HEK293T (cell line): ENCODE measurements at places on chromosomes 5 and 9.

DNA sequence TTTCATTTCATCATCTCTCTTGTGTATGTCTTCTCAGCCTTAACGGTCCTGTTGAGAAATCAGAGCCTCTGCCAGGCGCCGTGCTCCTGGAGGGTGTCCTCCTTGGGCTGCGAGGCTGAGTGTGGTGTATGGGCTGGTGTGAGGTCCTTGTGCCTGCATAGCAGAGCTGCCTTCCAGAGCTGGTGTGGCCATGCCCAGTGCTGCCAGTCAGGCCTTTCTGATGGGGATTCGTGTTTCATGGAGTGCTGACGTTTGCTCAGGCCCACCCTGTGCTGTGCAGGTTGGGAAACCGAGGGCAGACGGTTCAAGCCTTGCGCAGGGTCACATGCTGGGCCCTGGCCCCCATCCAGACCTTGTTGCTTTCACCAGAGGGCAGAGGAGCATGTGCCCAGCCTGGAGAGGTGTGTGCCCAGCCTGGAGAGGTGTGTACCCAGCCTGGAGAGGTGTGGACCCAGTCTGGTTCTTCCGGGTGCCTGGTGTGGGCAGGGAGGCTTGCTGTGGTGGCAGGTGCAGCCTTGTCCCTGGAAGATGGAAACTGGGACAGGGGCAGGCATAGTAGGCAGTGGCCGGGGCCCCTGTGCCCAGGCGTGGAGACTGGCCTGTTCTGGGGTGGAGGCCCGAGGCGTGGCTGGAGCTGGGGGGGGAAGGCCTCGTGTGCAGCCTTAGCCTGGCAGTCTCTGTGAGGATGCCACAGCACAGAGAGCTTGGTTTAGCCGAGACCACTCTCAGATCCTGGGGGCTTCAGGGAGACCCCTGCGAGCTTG is 84.0 kb downstream of the RXRA start:
- no peak for DNase-seq

DNA sequence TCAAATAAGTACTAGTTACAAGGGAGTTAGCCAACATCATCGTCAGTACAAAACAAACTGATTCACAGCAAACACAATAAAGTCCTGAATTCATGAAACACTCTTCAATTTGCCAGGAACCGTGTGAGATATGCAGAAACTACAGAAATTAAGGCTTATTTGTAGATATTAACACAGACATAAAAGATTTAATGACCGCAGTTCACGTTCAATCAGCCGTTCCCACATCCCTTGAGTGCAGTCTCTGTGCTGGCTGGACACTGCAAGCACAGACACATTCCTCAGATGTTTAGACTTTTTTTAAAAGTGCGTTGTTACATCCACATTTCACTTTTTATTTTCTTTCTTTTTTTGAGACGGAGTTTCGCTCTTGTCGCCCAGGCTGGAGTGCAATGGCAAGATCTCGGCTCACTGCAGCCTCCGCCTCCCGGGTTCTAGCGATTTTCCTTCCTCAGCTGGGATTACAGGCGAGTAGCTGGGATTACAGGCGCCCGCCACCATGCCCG is 566 bp upstream of the CEP78 start:
- DNase-seq = no peak

GRCh38 chr9:127867356-127868277 is 9.9 kb downstream of the AK1 start:
- DNase-seq = no peak

- DNase-seq = no peak
Measured at GRCh38 chr5:141997358-141997960, 15.4 kb downstream of the GNPDA1 start.

DNA sequence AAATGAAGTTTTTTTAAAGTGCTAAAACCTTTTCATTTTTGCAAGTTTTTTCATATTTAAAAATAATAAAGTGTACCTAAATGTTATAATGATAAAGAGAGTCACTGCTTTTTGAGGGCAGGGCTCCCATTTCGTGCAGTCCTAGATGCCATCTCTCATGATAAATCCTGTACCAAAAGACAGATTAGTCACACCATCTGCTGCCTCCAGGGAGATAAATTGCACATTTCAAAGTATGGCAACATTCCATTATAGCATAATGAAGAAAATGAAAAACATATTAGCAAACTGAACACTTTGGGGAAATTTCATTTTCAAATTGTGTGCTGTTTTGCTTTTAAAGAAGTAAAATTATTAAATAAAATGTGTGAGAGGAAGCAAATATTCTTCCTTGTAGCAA is 257.2 kb downstream of the KIAA0825 start:
- DNase-seq = no peak

DNA sequence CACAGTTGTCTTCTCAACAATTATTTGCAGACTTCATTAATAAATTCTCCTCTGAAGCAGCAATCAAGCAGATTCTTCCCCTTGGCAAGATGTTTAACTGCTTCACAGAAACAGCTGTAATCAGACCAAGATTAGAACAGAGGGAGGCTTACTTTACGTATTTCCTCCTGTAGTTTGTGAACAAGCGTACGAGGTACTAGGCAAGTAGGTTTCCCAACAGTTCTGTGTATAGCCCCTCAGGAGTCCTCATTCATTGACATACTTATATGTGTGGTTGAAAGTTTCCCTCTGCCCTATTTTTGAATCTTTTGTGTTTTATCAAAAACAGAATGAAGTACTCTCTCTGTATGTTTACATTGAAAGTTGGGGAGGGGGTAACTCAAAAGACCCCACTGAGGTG is 128.0 kb downstream of the SPATA31D1 start:
- no peak for DNase-seq

- no peak for DNase-seq
Measured at GRCh38 chr5:122154910-122155309, 25.6 kb downstream of the ZNF474 start.

DNA sequence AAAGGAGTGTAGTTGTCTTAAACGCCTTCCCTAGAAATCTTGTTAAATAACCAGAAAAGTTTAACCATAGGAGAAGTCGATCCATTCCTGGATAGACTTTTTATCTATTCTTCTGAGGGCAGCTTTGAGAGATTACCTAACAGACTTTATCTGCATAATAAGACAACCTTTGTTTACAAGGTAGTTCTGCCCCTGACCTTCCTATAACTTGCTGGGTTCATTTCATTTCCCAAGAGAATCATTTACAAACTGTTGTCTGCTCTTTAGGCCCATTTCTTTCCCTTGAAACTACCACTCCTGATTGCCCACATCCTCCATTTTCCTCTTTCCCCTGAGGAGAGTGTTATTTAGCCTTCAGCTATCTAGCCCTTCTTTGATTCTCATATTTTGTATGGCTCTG is 65.9 kb upstream of the VPS13A start:
- DNase-seq = no peak

- no peak for DNase-seq
Measured at GRCh38 chr5:140794595-140795258, at the start of gene PCDHA2. Gene PCDHA2 (plus strand): TSS chr5:140794852.

DNA sequence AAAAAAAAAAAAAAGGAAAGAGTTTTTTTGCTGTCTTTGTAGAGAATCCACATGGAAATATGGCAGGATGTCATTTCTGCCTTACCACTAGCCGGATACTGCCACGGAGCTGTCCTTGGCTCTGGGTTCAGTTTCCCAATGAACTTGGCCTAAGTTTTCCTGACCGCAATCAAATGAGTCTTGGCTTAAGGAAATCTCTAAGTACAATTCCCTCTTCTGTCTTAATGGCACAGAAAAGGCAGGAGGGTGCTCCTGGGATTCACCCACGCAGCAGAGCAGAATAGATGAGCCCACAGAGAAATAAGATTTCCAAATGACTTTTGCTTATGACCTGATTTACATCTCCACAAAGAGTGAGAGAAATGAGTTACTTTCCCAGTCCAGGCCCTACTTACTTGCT is 284.0 kb upstream of the VLDLR start:
- DNase-seq = no peak

GRCh38 chr9:97900738-97901565 is 21.3 kb downstream of the TRMO start:
- DNase-seq = peak; percentile 64

DNA sequence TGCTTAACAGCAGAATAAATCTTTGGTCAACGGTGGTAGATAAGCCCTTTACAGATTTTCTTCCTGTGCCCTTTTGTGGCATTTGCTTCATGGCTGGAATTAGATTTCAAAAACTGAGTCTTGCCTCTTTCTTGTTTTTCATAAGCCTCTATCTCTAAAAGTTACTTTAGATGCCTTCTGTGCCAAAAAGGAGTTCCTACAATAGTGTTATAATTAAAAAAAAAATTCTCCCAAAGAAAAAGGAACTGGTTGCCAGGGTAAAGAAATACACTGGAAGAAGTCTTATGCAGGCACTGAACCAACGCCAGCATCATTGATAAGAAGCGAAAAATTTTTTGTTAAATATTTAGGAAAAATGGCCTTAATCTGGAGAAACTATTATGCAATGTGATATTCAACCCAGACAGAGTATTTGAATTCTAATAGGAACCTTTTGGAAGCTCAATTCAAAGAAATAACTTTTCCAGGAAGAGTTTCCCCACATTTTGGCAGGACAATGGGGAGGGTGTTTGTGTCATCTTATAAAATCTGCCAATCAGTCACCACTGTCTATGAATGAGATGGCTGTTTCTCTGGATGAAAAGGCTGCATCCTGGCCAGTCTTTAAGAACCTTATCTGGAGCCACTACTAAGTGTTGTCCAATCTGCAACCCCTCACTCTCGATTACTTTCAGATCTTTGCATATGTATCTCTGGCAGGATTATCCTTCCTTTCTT is 608.1 kb downstream of the PDE4D start:
- DNase-seq = no peak

DNA sequence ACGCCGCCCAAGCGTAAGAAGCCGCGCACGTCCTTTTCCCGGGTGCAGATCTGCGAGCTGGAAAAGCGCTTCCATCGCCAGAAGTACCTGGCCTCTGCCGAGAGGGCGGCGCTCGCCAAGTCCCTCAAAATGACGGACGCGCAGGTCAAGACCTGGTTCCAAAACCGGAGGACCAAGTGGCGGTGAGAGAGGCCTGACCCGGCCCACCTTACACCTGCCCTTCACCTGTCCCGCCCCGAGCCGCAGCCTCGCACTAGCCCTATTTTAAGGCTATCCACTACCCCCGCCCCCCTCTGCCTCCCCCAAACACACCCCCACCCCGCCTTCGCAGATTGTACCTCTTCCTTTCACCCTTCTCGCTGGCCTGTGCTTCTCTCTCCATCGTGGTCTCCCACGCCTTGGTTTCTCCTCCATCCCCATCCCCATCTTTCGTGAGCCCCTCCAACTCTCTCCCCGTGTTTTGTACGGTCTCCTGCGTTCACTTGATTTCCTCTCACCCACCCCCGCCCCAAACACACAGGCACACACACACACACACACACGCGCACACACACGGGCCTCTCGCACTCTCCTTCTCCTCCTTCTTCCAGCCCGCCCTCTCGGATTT is 1.3 kb downstream of the TLX3 start:
- DNase-seq = no peak

DNA sequence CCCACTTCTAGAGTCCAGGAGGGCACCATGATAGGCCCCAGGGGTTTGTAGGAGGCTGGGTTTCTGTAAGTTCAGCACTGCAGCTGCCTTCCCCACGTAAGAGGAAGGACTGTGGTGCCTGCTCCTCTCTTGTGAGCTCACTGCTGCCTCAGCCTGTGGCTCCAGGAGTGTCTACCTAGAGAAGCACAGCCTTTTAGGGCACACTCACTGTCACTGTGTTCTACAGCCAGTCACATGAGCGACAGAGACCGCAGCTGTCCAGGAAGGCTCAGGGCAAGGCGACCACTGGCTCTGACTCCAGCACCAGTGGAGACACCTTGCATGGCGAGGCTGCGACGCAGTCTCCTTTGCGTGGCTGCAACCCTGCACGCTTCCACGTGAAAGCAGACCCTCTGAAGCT is 72.8 kb downstream of the OTULIN start:
- DNase-seq = no peak

DNA sequence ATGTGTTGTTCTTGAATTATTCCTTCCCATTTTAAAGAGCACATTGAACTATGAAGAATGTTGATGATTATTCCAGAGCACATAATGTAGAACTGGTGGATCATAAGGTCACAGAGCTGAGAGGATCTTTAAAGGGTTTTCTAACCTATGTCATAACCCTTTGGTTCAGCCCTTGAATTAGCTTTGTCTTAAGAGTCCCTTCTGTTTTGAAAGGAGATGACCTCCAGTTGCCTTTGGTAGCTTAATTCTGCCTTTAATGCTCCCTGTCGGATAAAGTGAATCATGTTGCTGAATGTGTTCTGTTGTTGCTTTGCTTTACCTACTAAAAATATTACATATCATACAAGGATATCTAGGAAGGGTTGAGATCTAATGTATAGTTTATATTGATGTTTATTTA is 99.1 kb upstream of the PRRC1 start:
- no peak for DNase-seq

DNA sequence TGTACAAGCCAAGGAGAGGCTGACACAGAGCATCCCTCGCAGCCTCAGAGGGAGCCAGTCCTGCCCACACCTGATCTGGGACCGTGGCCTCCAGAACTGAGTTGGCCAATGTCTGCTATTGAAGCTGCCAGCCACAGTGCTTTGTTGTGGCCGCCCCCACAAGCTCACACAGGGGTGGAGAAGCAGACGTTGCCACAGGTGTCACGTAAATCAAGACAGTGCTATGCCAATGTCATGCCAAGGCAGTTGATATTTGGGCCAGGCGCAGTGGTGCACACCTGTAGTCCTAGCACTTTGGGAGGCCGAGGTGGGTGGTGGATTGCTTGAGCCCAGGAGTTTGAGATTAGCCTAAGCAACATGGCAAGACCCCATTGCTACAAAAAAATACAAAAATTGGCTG is 17.3 kb upstream of the TERT start:
- DNase-seq = no peak

DNA sequence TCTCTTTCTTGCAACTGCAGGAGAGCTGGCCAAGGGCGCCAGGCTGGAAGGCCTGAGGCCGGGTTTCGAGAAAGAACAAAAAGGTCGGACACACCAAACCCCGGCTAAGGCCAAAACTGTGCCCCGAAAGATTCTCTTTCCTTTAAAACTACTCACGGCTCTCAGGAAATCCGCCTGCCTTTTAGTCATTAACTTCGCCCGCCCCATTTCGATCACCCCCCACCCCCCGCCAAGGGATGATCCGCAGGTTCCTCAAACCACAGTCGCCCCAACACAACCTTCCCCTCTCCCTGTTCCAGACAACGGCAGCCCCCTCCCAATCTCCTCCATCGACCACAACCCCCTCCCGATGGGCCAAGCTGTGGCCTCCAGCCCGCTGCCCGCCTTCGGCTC is 536 bp downstream of the FEM1C start:
- no peak for DNase-seq

- peak; percentile 41 for DNase-seq
Measured at GRCh38 chr9:82957529-82958379, 105.2 kb downstream of the RASEF start.

GRCh38 chr9:101311758-101312420 is 72.9 kb downstream of the BAAT start:
- peak; percentile 36 for DNase-seq

DNA sequence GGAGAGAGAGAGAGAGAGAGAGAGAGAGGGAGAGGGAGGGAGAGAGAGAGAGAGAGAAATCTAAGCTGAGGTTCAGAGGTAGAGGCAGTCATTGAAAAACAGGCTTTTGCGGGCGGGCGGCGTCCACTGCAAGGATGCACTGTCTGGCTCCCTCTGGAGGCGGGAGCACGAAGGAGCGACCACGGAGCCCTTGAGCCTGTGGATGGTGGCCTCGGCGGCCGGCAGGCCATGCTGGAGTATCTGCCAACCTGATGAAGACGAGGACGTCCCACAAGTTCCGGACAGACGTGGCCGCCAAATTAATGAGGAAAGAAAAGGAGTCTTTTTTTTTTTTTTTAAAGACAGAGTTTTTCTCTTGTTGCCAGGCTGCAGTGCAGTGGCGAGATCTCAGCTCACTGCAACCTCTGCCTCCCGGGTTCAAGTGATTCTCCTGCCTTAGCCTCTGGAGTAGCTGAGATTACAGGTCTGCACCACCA is 2.2 kb upstream of the CCDC125 start:
- DNase-seq = peak; percentile 80

GRCh38 chr9:118693645-118694044 is 675.6 kb downstream of the BRINP1 start:
- no peak for DNase-seq
